ENCODE measurements at places on chromosomes 3 and 15. TPM values are rescaled to one million over a fixed set of nuclear protein-coding genes. Genes with fewer than 3 reads are reported as not detected.

C15orf62 gene
- total RNA-seq, result 0.52 TPM

SMCO1 gene
- total RNA-seq, result not detected

GRCh38 chr3:128794067-128794768, 68.2 kb downstream of the RAB7A start:
- no peak for DNase-seq

- DNase-seq, result no peak
Observed at GRCh38 chr3:58258392-58259055, 20.9 kb downstream of the ABHD6 start.

STXBP5L gene
- total RNA-seq, result 8.3 TPM

SLCO3A1 gene
- total RNA-seq, result 42.3 TPM

SAMD7 gene
- not detected for total RNA-seq

- no peak for DNase-seq
Observed at GRCh38 chr3:35446896-35447295, 192.4 kb upstream of the ARPP21 start.

SLC24A5 gene
- not detected for total RNA-seq

- no peak for DNase-seq
Observed at GRCh38 chr15:94360251-94360685, 128.9 kb downstream of the MCTP2 start.
